GM23338 (cell line): ENCODE measurements at places on chromosomes 7 and 10. TPM values are rescaled to one million over a fixed set of nuclear protein-coding genes. Genes with fewer than 3 reads are reported as not detected.

The HSPA14 gene
- 46.5 and 48.1 TPM in 2 replicates for polyA plus RNA-seq

The HNRNPF gene
- polyA plus RNA-seq, result 197 and 210 TPM in 2 replicates

GRCh38 chr7:5679813-5680473 lies 101.5 kb downstream of the RNF216 start:
- DNase-seq, result no peak
- no peaks in the 10 kb centered on the region for H3K27me3 ChIP-seq
- H3K4me1 ChIP-seq, result peaks cover 41% of the 10 kb centered on the region

- no peak for DNase-seq
- H3K4me3 ChIP-seq, result no peak overlapping the region
- H3K36me3 ChIP-seq, result no peaks in the 10 kb centered on the region
- peaks cover 49% of the 10 kb centered on the region for H3K27me3 ChIP-seq
- H3K27ac ChIP-seq, result no peak overlapping the region
- H3K4me1 ChIP-seq, result peaks cover 7% of the 10 kb centered on the region; the same call in 1 of the 2 replicates
Measured at GRCh38 chr10:62820586-62820985, 4.4 kb upstream of the EGR2 start.

The DNAJC12 gene
- polyA plus RNA-seq, result 4.5 and 5.7 TPM in 2 replicates

The HOXA7 gene
- polyA plus RNA-seq, result 0.24 TPM in 1 of 2 replicates, not detected in the other
